ENCODE measurements at places on chromosomes 7 and 10. TPM values are rescaled to one million over a fixed set of nuclear protein-coding genes. Genes with fewer than 3 reads are reported as not detected.

GRCh38 chr7:93835702-93836101 lies 54.9 kb downstream of the TFPI2 start:
- no peak for DNase-seq

GRCh38 chr10:132611986-132612385 lies 74.4 kb downstream of the INPP5A start:
- no peak for DNase-seq

DNA sequence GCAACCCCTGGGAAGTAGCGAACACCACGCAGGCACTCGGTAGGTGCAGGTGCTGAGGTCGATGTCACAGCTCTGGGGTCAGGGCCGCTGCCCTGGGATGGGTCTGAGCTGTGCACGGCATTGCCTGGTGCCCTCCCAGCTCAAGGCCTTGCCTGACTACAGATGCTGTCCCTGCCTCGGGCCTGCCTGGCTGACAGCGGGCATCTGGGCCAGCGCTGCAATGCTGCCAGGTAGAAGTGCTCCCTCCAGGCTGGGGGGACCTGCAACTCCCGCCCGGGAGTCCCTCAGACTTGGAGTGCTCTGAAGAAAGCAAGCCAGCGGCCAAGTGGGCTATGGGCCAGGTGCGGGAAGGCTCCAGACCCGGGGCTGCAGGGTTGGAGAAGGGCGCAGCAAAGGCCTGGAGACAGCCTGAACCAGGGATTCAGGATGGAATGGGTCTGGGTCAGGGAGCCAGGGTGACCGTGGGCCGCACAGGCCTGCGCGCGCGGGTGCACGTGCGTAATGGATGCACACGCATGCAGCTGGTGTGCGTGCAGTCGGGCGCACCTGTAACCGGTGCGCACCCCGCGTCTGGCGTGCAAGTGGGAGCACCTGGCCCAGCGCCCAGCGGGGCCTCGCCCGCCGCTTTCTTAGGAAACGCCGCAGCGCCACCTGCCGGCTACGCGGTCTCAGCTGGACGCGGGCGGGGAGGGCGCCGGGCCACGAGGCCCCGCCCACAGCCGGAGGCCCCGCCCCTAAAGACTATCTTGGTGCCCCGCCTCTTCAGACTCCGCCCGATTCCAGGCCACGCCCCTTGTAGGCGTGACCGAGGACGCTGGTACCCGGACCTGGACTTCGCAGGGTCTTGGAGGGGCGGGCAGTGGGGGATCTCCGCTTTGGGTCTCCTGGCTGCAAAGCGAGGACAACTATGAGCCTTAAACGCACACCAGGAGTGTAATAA lies 46.7 kb downstream of the MICALL2 start:
- peak; percentile 84 for DNase-seq

DNA sequence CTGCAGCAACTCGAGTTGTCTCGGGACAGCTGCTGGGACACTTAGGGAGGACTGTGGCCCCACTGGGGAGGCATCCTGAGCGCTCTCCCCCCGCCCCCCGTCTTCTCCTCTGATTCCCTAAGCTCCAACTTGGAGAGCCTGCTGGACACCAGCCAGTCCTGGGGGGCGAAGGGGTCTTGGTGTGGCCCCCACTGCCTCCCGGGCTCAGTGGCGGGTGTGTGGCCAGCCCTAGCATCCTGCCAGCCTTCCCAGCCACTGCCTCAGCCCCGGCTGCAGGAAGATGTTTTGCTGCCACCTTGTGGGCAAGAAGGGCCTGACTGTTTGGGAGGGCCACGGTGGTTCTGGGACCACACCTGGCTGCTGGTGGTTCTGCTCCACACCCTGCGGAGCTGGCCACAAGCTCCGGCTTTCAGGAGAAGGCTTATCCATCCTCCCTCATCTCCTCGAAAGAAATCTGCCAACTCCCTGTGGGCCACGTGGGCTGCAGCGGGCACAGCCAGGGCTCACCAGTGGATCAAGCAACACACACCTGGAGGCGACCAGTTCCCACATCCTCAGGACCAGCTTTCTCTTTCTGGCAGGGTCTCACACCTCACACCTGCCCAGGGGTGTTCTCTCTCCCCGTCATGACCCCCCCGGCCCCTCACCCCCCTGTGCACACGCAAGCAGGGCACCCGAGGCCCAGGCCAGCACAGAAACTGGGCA lies 24.8 kb downstream of the AGAP3 start:
- DNase-seq = peak; percentile 58

GRCh38 chr7:12567015-12567414 lies 3.5 kb upstream of the SCIN start:
- DNase-seq = no peak

The SRGN gene
- total RNA-seq = 288 TPM
